ENCODE measurements at places on chromosomes 3 and 15.

DNA sequence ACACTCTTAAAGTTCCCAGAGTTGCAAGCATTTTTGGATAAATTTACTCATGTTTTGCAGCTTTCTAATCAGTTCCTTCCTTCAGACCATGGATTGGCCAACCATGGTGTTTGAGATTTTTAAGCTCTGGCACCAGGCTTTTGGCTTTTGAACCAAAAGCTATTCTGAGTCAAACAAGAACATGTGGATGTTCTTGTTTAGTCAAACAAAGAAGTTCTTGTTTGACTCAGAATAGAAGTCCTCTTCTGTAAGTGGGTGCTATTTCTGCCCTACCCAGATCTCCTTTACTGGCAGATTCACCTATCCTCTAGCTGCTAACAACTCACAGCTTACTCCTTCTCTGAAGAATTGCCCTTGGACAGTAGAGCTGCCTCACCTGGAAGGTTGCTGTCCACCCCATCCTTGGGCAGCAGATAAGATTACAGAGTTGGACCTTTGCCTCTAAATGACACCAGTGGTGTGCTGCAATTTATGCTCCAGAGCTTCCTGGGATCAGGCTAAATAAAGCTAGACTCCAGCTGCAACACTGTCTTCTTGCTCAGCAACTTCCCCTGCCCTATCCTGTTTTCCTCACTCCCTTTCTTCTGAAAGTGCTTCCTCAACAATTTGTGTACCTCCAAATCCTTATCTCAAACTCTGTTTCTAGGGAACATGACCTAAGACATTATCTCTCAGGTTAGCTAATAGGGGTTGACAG lies 65.6 kb downstream of the COL6A6 start:
- no peak for DNase-seq

DNA sequence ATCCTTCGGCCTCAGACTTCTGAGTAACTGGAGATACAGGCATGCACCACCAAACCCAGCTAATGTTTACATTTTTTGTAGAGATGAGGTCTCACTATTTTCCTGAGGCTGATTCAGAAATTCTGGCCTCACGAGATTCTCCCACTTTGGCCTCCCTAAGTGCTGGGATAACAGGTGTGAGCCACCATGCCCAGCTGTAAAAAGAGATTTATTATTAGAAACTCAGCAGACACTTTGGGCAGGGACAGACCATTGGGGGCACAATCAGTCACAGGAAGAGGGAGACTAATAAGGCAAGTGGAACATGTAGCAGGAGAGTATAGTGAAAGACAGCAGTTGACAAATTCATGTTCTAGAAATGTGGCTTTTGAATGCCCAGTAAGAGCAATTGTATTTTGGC lies 249.2 kb downstream of the CBLB start:
- DNase-seq = no peak

GRCh38 chr3:175255698-175256097 lies 396.6 kb downstream of the NAALADL2 start:
- DNase-seq = no peak

DNA sequence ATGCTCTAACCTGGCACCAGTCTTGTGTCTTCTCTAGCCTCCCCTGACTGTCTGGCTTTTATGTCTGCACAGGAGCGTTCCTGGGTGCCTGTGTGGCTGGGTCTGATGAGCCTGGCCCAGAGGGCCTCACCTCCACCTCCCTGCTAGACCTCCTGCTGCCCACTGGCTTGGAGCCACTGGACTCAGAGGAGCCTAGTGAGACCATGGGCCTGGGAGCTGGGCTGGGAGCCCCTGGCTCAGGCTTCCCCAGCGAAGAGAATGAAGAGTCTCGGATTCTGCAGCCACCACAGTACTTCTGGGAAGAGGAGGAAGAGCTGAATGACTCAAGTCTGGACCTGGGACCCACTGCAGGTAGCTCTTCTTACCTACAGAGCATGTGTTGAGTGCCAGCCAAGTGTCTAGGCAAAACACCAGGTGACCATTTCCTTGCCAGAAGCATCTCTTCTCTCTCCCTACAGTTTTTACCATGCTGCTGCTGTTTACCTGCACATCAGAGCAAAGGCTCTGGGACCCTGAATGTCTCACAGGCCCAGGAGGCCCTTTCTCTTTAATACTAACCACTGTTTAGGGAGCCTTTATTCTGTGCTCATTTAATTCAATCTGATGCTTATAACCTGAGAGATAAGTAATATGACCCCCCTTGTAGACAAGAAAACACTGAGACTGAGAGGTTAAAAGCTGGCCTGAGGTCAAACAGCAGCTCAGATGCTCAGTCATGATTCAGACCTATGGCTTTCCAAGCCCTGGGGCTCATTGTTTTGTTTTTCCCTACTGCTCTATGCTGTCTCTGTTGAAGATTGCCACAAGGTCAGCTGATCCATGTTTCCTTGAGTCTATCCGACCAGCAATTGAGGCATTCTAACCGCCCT lies 10.4 kb downstream of the PODXL2 start:
- DNase-seq = no peak

DNA sequence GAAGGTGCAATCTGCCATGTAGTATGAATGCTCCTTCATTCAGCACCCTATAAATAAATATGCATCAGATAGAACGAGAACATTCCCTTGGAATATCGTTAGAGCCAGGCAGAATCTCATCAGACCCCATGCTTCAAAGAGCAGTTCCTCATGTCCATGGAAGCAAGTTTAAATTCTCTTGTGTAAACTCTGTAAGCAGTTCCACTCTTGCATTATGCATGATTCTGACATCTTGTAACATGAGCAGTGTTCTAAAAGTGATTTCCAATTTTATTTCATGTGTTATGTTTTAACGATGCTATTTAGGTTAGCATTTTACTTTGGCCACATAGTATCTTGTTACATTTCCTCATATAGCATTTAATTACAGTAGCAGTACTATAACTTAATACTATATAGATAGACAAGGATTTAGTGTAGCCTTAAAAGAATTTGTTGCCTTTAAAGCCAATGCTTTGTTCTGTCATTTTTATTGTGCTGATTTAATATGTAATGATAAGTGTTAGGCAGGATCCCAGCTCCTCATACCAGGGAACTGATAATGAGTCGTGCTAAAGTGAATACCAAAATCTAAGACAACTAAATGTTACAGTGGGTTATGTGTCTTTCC lies 161.2 kb upstream of the NECTIN3 start:
- no peak for DNase-seq

DNA sequence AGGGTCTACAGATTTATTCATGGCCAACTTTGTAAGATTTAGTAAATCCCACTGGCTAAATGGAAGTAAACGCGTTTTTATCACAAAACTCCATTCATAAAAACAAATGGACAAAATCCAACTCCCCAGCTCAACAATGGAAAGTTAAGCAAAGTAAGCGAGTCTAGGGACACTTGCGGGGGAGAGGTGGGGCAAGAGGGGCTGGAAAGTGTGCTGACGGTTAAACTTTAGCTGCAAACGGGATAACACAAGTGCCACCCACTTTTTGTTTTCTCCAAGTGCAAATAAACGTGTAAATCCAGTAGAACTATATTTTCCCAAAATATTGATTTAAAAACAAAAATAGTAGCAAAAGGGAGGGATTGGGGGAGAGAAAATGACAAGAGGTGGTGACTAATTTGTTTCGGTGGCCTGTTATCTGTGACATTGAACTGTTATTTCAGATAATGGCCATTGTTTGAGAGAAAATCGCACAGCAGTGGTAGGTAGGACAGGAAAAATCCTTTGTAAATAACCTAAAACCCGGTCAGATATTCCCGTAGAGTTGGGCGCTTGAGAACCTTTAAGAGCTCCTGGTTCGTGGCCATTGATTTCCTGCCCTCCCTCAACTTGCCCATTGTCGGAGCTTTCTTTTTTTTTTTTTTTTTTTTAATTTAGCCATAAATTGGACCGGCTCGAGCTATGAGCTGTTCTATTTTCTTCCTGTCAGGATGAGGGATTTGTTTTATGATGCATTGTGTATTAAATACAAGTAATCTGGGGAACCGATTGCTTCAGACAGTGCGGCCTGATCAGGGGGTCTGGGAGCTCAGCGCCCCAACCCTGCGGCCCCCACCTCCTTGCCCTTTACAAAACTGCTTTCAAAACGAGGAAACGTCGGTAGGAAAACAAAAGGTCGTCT lies 514.8 kb downstream of the MECOM start:
- no peak for DNase-seq

- DNase-seq = no peak
These were observed 8.3 kb downstream of the EXOSC7 start for GRCh38 chr3:44984335-44984734.

GRCh38 chr15:51128701-51129100 lies 34.0 kb upstream of the TNFAIP8L3 start:
- no peak for DNase-seq

DNA sequence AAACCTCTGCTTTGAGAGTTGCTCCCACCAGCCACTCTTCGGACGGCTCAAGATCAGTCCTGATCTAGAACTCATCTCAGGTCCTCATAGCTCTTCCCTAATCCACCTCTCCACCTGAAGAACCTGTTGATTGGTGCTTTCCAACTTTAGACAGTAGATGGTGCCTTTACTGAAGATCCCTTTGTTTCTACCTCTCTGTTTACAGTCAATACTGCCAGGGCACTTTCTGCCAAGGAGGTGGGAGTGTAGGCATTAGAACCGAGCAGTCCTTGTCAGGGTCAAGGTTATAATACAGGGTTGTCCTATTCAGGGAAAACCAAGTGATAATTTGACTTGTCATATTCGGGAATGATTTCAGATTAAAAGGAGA lies 1.2 kb downstream of the CGNL1 start:
- no peak for DNase-seq

GRCh38 chr15:75672646-75673425 lies 25.1 kb downstream of the SNX33 start:
- DNase-seq = no peak

- DNase-seq = no peak
These were observed 16.2 kb upstream of the PSTPIP1 start for GRCh38 chr15:76978522-76979330.

GRCh38 chr15:93060336-93061248 lies 28.4 kb downstream of the RGMA start:
- DNase-seq = no peak

GRCh38 chr3:73719413-73719851 lies 94.7 kb upstream of the PDZRN3 start:
- DNase-seq = no peak

DNA sequence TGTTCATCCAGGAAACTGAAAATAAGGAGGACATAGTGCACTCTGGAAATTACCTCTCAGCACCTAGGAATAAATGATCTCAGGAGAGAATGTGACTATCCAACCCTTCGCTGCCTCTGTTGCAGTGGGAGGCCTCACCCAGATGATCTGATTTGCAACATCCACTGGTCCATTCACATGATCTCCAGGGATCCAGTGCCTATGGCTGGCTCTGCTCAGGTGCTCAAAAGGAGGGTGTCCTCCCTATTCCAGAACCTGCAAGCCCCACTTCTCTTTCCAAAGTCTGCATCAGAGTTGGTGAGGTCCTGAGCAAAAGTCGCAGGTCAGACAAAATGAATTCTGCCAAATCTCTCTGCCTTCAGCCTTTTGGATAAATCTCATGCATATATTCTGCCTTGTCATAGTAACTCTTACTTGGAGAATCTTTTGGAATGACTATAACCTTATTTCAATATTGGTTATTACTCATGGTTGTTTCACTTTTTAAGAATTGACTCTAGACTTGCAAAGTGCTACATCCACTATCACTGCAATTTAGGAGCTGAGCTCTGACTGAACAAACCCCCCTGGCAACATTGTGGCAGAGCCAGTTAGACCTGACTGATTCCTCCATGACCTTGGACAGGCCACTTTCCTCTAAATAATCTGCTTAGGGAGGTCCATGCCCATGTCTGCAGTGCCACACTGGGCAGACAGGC lies 295.1 kb downstream of the EPHB1 start:
- DNase-seq = no peak

- DNase-seq = peak; percentile 28
These were observed 215.6 kb upstream of the RBMS3 start for GRCh38 chr3:29065211-29065785.

GRCh38 chr3:126142652-126143051 lies 37.7 kb downstream of the ALDH1L1 start:
- no peak for DNase-seq

DNA sequence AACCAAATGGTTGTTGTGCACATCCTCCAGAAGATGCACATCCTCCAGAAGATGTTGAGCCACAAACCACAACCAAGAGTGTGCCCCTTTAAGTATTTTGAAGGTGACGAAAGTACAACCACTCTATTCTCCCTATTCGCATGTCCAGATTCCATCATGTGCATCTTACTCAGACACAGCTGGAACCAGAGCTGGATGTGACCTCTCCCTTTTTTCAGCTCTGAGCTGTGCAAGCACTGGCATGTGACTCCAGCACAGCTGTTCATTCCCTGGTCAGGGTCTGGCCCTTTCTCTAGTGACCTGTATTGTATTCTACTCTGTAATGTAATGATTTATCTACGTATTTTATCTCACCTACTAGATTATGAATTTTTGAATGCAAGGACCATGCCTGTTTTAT lies 29.3 kb upstream of the DLG1 start:
- DNase-seq = no peak

DNA sequence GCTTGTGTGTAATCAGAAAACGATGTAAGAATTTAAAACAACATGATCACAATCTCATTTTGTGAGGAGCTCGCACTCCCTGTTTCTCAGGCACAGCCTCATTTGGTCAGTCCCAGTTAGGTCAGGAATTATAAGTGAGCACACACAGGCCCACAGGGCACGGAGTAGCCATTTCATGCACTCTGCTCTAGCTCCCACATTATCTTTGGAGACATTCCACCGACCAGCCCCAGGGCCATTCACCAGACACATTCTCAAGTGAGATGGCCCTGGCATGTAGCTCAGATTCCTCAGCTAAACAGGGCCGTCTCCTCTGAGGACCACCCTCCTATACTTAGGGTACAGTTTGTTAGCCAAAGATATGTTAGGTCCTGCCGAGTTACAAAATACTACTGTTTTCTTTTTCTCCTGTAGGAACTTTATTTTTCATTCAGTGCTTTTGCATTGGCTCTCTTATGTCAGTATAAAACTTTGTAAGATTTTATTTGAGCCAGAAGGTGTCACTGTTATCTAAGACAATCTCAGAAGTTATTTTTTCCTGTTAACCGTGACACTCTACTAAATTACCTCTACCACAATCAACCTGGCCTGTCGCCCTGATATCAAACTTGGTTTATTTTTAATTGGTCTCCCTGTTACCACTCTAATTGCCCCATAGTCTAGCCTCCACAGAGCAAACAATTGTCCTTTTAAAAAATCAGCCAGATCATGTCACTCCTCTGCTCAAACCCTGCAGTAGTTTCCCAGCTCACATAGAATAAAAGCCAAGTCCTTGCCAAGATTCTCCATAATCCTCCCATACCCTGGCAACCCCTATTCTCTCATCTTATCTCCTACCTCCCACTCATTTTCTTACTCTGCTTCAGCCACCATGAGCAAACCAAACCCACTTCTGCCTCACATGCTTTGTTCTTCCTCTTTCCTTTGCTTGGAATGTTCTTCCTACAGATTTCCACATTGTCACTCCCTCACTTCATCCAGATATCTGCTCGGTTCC lies 105.7 kb downstream of the PPP2R3A start:
- DNase-seq = peak; percentile 13

DNA sequence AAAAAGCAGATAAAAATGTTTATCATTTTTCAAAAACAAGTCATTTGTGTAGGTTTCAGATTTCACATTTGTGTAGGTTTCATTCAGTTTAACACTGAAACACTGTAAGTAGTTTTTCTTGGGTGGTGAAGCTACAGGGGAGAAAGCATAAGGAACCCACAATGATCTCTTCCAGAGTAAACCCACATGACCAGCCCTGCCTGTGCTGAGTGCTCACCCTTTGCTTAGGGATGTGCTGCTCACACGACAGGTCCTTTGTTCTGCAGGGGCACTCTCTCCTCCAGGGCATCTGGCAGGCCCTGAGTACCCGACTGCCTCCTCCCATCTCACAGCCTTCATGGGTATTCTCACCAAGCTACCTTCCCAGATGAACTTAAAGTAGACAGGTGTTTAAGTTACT lies 28.9 kb downstream of the ZXDC start:
- DNase-seq = no peak

GRCh38 chr15:101258238-101259144 lies 6.6 kb upstream of the CHSY1 start:
- no peak for DNase-seq
